ENCODE measurements at places on chromosomes 12 and 14. TPM values are rescaled to one million over a fixed set of nuclear protein-coding genes. Genes with fewer than 3 reads are reported as not detected.

ZNF385A gene
- polyA plus RNA-seq: not detected

HHIPL1 gene
- polyA plus RNA-seq: not detected

GSKIP gene
- polyA plus RNA-seq: 33.7 TPM

NFE2 gene
- polyA plus RNA-seq: not detected

LTBP2 gene
- 0.17 TPM for polyA plus RNA-seq

KRT74 gene
- not detected for polyA plus RNA-seq

GPATCH2L gene
- polyA plus RNA-seq: 12.4 TPM

SUPT16H gene
- polyA plus RNA-seq: 63.6 TPM

C14orf93 gene
- polyA plus RNA-seq: 7.1 TPM

COX8C gene
- 0.47 TPM for polyA plus RNA-seq

CD4 gene
- 327 TPM for polyA plus RNA-seq

STAT6 gene
- polyA plus RNA-seq: 75.4 TPM

RAB21 gene
- polyA plus RNA-seq: 43.5 TPM

TAS2R9 gene
- not detected for polyA plus RNA-seq

TPPP2 gene
- polyA plus RNA-seq: not detected

DNA sequence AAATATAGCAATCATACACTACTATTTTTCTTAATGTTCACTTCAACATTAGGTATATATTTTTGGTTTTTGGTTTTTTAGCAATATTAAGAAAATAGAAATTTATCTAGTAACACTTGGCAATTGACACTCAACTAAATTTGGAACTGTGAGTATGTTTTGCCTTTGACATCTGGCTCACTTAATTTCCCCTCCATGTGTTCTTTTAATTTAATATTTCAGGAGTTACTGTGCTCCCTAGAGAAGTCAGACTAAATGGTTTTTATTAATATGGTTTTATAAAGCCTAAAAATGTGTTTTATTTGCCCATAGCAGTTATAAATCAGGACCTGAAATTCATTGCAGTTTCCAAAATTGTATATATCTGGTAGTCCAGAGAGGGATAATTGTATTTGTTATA, 175.3 kb upstream of the AVPR1A start:
- DNase-seq: no peak

GRCh38 chr12:82723093-82723492, 36.4 kb downstream of the TMTC2 start:
- DNase-seq: no peak

- no peak for DNase-seq
Observed at GRCh38 chr12:31655208-31655607, 4.3 kb upstream of the ETFBKMT start.

GRCh38 chr12:43493261-43493797, 58.7 kb downstream of the ADAMTS20 start:
- no peak for DNase-seq

- DNase-seq: no peak
Observed at GRCh38 chr12:13164921-13165616, 31.5 kb upstream of the EMP1 start.

DNA sequence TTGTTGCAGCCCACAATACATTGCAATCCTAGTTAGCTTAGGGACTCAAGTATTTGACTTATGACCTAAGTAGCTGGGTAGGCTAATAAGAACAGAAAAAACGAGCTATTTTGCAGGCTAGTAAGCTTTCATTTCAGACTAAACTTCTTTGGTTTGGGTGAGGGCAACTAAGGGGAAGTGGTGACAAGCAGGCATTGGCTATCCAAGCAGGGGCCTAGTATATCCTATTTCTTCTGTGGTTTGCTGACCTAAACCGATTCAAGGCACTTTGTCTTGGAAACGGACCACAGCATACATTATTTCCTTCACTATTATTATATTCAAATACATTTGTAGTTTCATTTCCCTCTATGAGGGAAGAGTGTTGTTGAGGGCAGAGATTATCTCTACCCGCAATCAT, 21.6 kb upstream of the SLC5A8 start:
- no peak for DNase-seq

DNA sequence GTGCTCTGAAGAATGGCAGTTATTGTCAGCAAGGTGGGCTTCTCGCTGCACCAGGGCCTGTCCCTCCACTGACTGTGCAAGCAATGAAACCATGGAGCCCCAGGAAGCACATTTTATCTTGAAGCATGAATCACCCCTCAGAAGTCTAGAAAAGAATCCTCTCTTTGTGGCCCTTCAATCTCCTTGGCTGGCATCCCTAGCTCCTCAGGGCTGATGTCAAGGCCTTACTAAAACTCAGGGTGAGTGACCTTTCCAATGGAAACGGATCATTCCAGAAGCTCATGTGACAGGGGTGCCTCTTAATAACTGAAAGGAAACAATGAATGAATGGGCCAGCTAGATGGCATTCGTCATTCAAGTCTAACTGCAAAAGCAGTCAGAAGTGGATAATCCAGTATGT, 22.3 kb upstream of the PLEKHH1 start:
- DNase-seq: no peak

DNA sequence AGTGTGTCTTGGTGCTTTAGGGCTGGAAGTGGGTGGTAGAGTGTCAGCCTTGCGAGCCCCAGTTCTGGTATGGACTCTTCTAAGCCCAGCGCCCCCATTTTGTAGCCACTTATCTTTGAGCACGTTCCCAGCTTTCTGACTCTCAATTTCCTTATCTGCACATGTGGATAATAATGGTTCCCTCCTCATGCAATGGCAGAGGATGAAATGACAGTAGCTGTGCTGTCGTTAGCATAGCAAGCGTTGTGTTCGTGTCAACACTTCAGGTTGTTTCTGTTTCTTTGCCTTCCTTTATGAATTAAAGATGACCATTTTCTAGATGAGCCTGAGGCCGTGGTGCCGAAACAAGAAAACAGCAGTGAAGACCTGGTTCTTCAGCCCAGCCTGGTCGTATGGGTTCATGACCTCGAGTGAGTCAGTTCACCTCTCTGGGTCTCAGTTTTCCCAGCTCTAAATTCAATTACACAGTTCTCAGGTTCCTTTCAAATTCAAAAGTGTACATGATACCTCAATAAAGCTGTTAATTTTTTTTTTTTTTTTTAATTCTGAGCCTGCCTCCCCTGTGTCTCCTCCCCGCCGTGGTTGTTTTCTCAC, 233.0 kb downstream of the SLC41A2 start:
- no peak for DNase-seq

DNA sequence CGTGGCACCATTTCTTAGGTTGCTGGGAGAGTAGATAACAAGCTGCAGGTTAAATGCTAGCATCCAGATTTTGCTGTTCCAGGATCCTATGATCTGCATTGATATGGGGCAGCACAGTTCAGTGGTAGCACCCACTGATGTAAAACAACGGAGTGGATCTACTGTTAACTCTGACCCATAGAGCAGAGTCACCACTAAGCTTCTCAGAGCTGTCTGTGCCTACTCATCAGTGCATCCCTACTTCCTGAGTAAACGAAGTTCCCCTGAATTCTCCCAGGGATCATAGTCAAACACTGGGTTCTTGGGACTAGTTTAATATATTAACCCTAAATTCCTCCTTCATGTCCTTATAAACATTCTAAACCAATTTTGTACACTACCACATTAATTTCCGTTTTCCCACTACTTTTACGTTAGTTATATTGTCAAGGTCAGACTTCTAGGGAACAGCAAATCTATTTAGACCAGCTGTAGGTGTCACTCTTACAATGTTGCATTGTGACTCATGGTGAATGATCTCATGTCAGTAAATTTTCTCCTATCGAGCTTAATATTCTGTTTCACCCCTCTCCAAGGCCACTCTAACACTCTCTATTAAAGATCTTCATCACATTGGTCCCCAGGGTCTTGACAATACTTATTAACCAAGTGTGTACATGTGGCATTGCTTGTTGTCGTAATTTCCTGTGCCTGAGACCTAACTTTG, 10.3 kb downstream of the RERGL start:
- DNase-seq: no peak

- DNase-seq: no peak
Observed at GRCh38 chr14:61213191-61213621, 67.9 kb downstream of the TMEM30B start.

- DNase-seq: no peak
Observed at GRCh38 chr12:123067654-123068053, 83.2 kb downstream of the PITPNM2 start.

DNA sequence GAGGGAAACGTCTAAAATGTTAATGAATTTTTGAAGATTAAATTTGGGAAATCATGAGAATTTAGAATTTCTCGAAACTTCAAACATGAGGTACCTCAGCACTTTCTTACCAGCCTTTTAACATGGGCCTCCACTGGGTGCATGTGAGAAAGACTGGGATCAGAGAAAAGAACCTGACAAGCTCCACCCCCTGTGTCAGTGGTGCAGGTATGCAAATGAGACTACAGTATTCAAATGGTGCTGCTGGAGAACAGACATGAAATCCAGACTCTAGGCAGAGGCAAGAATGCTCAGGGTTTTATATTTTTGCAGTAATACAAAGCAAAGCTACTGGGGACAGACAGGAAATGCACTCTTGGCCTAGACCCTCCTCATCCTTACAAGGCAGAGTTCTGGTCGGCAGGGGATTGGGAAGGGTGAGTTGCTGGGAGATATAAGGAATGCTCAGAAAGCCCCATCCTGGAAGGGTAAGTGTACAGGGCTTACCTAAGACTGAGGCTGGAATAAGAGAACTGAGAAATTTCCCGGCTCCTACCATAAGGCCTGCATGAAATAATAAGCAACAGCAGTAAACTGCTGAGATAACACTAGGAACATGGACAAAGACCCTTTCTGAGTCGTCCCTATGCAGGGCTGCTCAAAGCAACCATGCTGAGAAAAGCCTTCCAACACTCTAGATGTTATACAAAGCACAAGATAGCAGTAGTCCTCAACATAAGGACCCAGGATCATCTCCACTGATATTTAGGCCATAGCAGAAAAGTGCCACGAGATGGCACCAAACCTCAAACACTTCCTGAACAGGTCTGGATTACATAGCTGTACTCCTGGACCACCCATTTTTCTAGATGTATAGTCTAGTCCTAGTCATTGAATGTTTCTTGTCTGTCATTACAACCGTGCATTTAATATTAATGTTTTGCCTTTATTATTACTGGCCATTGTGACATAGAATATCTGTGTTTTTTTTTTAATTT, 260.8 kb downstream of the RASSF9 start:
- DNase-seq: no peak

- no peak for DNase-seq
Observed at GRCh38 chr12:12506496-12506890, 56.2 kb downstream of the DUSP16 start.

DNA sequence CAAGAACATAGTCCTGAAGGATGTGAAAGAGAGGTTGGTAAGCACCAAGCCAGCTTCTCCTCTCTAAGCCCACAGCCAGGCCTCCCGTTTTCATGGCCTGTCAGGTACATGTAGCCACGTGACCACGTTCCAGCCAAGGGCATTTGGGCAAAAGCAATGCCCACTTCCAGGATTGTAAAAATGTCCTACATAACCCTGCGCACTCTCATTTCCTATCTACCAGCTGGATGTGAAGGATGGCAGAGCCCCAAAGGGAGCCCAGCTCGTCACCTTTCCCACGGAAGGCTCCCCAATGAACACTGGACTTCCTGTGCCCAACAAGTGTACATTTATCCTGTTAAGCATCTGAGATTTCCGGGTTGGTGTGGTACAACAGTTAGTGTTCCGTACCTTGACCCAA, 231.7 kb downstream of the TMEM132D start:
- DNase-seq: no peak
